ENCODE measurements at places on chromosomes 7 and 10.

GRCh38 chr10:127734753-127735152, 2.2 kb upstream of the FOXI2 start:
- no peak for DNase-seq

GRCh38 chr7:6273380-6273837, 985 bp upstream of the CYTH3 start:
- DNase-seq = no peak

GRCh38 chr10:42955493-42955889, 121.4 kb upstream of the RET start:
- no peak for DNase-seq

GRCh38 chr7:5685205-5685604, 96.3 kb downstream of the RNF216 start:
- no peak for DNase-seq

DNA sequence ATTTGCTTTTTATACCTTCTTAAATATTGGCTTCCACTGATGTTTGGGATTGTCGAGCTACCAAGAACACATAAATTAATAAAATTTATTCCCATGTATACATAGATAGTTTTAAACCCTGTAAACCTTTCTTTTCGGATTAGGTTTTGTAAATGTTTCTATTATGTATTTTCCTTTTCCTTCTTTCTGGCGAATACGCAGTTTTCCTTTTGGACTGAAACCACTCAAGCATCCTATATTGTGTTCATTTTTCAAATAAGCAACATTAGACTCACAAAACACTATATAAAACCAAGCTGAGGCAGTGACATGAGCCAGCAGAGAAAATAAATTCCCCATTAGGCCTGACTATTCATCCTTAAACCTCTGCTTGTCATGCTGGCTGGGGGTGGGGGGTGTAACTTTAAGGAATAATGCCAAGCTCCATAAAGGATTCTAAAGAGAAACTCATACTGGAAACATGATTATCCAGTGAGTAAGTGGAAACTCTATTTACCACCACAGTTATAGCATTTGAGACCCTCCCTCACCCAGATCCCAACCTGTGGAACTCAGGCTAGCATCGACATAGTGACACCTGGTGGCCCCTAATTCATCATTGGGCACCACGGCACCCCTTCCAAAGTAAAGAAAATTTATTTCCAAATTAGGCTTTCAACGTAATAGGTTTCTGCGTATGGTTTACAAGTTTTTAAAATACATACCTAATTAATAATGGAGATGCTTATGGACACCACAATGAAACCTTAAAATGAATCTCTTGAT, 86.5 kb upstream of the CELF2 start:
- no peak for DNase-seq

DNA sequence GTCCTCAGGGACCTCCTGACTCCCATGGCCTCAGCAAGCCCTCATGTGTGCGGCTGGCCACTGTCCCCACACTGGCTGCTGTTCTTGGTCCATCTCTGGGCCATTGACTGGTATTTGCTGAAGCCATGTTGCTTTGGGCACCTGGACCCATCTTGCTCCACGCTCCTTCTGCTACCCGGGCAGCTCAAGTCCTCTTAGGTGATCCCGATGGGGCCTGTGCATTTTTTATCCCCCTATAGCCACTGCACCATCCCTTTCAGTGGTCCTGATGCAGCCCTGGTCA, 16.7 kb downstream of the RAMP3 start:
- DNase-seq = no peak

- DNase-seq = no peak
Observed at GRCh38 chr10:114271779-114272167, 32.7 kb downstream of the VWA2 start.

DNA sequence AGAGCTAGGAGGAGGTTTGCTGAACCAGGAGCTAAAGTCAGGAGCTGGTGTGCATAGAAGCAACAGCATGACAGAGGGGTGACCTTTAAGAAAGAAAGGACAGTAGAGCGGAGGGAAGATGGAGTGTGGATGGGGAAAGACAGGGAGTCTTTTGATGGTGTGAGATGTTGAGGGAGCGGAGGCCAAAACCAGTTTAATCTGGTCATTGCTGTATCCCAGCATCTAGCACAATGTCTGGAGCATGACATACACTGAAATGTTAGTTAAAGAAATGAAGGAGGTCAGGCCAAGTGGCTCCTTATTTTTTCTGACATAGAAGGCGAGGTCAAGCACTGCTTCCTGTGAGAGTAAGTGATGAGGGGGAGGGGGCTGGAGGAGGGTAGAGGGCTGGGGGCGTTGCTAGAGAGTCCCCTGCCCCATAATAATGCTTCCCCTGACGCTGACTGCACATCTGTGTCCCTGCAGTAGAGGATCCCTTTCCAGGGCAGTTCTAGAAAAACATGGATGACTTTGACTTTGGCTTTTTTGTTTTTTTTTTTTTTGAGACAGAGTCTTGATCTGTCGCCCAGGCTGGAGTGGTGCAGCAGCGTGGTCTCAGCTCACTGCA, 70.2 kb downstream of the ZNF467 start:
- DNase-seq = no peak

DNA sequence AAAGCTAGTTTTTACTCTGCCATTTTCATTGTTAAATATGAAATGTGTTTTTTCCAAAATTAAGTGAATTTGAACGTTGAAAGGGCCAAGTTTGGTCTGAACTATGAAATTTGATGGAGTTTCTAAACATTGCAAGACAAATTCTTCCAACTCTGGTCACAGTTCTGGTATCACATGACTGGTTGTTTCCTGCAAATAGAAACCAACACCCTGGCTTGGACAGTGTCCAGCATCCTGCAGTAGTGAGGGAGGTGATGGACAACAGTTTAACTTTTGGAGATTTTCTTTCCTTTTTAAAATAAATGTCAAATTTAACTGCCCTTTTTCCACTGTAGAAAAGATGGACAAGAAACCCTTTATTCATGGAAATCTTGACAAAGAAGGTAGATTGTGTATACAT, 54.8 kb upstream of the AGBL3 start:
- no peak for DNase-seq
